ENCODE measurements at places on chromosomes 6 and 20. TPM values are rescaled to one million over a fixed set of nuclear protein-coding genes. Genes with fewer than 3 reads are reported as not detected.

GRCh38 chr6:42239333-42239732, 21.7 kb upstream of the MRPS10 start:
- no peak for DNase-seq

GRCh38 chr20:58855506-58856389, 3.2 kb downstream of the GNAS start:
- no peak for DNase-seq

DNA sequence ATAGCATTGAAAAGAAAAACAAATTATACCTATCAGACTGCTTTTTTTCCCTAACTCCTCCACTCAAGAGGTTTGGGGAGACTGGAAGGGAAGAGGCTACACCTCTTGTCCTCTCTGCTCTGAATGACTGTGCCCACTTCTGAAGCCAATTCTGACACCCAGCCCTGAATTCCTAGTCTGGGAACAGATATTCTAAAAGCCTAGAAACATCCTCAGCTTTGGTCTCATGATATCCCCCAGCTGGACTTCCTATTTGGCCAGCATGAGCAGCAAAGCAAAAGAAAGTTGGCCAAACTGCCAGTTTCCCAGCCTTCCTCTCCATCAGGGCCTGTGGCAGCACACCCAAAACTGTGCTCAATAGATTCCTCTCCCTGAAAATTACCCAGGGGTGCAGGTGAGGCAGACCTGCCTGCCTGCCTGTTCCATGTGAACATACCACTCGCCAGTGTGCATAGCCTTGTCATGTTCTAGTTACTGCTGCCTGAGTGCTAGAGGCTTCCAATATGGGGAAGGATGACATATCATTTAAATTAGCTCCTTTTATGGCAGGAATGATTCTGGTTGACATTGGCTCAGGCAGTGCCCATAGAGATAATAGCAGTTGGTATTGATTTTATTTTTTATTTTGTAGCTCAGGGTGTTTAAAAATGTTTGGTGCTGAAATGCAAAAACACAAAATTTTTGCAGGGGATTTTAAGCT, 152.1 kb upstream of the RIN2 start:
- no peak for DNase-seq

GPSM3 gene
- total RNA-seq: 3.4 TPM

DNA sequence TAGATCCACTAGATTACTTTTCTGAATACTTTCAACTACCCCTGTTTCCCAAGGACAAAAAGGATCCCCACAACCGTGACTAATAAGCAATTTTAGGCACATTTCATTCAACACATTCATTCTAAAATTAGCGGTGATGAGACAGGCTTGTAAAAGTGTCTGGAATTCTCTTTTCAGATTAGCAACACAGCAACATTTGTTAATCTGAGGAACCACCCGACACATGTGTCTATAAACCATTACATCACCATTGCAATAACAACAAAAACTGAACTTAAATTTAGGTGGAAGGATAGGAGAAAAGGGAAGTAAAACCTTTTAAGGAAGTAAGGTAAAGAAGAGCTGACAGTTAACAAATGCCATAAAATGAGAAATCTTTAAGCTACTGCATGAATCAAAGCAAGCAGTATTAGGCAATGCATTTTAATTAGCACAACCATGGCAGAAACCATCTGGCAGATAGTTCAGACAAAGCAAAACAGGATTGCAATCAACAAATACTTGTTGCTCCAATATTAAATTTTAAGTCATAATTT, 49.1 kb downstream of the MAP3K7 start:
- DNase-seq: no peak

GRCh38 chr6:46933751-46934150, 12.0 kb upstream of the ADGRF5 start:
- DNase-seq: no peak

DNA sequence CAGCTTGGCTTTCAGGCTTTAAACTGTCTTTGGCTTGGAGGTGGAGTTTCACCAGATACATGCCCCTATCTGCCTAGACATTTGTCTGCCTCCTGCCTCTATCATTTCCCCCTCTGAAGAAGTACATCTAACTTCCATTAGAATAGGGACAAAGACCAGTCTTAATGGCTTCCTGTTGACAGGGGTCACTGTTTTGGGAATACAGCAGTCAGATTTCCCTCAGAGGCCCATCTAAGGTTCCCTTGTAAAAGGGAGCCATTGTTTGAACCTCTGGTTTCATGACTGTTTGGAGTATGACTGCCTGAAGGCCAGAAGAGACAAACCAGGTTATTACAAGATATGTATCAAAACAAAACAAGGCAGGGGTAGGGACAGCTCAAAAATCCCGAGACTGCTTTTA, 665.7 kb upstream of the GJE1 start:
- no peak for DNase-seq

HCRTR2 gene
- total RNA-seq: not detected

- DNase-seq: no peak
Measured at GRCh38 chr6:159627939-159628338, 65.1 kb downstream of the SOD2 start.

SIRPD gene
- total RNA-seq: not detected

Measured in Caki2 (cell line).